ENCODE measurements at places on chromosomes 16 and 17.

DNA sequence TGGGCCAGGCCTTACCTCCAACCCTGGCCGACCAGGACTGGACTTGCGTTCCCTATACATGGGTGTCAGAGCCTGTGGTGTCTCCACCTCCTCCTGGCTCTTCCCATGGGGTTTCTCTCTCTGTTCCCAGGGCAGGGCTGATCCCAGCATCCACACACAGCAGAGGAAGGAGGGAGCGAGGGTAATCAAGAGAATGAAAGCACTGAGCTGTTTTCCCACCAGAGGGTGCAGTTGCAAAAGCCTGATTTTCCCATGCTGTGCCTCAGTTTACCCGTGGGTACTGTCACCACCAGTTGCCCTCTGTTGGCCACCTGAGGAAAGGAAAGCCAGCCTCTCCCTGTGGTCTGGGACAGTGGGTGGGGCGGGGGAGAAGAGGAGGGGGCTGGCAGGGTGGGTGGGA, 249.7 kb upstream of the GSE1 start:
- no peak for DNase-seq

- no peak for DNase-seq
Measured at GRCh38 chr17:35073991-35074627, 10.6 kb upstream of the RFFL start.

DNA sequence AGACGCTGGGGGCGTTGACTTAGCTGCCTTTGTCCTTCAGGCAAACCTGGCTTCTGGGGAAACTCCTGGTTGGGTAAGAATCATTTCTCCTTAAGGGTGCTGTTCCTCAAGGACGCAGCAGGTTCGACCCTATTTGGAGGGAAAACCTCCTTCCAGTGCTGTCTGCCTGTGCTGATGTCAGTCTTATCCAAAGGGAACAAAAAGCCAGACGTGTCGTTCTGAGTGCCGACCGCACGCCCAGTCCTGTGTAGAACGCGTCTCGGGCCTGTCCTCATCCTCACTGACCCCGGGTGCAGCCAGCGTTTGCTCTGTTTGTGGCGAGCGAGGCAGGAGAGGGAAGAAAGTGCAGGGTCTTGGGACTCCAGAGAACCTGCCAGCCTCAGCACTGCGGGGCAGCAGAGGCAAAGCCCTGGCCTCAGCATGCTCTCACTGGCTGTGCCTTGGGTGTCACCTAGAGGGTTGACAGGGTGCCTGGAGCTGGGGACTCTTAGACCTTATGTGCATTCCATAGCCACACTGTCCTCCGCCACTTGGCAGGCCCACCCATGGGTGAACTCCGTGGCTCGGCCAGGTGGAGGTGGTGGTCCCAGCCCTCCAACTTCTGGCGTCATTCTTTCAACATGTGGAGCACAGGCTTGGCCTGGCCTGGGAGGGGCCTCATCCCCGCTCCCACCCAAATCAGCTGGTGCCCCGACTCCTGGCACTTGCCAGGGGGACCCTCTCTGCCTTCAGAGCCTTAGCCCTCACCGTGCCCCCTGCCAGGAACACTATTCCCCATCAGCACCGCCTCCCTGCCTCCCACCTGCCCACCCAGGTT, 6.0 kb downstream of the SNN start:
- DNase-seq, result no peak

- no peak for DNase-seq
Measured at GRCh38 chr16:19588661-19589060, 33.2 kb downstream of the VPS35L start.

DNA sequence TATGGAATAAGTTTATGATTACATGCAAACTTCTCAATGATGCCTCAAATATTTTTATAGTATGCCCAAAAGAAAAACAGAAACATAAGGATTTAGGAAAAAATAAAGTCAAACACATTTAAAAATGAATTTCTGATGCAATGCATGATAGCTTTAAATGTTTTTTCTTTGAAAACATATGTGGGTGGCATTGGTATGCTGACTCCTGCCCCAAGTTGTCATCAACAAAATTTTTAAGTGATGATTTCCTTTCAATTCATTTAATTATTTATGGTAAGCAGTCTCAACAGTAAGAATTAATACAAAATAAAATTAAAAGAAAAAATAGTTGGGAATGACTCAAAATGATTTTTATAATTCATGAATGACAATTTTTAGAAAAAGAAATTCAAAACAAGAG, 104.9 kb downstream of the CEP112 start:
- no peak for DNase-seq

- DNase-seq, result no peak
Measured at GRCh38 chr17:9247401-9247938, 226.2 kb downstream of the NTN1 start.

DNA sequence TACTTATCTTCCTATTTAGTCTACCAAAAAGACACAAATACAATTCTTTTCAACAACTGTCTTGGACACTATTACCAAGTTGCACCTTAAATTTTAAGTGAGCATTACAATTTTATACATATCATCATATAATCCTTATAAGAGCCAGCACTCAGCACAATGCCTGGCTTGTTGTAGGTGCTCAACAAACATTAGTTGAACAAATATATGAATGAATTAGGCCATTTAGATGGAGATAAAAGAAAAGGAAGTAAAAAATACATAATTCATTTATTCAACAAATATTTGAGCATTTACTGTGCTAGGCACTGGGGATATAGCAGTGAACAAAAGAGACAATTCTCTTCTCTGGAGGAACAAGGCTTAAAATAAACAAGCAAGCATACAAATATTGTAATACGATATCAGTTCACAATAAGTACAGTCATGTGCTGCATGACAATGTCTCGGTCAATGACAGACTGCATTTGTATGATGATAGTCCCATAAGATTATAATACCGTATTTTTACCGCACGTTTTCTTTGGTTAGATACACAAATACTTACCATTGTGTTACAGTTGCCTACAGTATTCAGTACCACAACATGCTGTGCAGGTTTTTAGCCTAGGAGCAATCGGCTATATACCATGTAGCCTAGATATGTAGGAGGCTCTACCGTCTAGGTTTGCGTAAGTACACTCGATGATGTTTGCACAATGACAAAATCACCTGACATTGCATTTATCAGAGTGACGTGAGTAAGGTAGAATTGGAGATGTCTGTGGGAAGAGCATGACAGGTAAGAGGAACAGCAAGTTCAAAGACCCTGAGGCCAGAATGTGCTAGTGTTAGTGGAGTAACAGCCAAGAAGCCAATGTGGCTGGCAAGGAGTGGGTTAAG, 86.4 kb upstream of the HS3ST2 start:
- DNase-seq, result no peak

GRCh38 chr17:74736513-74737298, at the start of gene RAB37:
TSS of gene RAB37 (plus strand) at chr17:74737256. CDS start at chr17:74737273, 17 bp downstream.
- peak; percentile 67 for DNase-seq

DNA sequence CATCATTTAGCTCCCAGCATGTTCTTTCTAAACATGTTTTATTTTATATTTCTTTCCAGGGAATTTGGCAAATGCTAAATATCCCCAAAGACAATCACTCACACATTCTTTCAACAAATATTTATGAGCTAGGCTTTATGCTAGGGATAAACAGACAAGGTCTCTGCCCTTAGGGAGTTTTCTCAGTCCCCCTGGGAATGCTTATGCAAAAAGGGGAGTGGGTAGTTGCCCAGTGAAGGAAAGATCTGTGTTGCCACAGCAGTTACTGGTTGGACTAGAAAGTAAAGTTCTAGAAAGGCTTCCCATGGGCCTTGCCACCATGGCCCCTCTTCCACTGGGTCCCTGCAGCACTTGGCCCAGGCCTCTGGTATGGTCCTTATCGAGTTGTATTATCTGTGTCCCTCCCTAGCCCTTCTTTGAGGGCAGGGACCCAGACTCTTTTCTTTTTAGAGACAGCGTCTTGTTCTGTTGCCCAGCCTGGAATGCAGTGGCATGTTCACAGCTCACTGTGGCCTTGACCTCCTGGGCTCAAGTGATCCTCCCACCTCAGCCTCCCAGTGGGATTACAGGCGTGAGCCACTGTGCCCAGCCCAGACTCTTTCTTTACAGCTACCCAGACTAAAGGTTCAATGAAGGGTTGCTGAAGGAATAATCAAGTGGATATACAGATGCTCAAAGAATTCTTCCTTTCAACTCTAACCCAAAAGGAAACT, 78.0 kb downstream of the YPEL2 start:
- DNase-seq, result no peak

DNA sequence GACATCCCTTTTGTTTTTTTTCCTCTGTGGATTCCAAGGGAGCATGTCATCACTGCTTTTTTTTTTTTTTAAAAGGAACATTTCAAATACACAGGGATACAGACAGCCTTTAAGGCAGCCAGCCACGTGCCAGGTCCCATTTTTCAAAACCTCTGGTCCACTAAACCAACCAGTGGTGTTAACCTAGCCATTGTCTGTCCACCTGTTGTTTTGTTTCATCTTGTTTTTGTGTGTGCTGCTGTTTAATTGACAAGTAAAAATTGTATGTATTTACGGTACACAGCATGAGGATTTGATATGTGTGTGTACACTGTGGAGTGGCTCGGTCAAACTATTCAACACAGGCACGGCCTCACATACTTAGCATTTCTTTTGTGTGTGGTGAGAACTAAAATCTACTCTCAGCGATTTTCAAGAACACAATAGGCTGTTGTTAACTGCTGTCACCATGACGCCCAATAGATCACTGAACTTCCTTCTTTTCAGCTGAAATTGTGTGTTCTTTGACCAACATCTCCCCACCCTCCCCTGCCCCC, 19.2 kb downstream of the TMEM114 start:
- no peak for DNase-seq

DNA sequence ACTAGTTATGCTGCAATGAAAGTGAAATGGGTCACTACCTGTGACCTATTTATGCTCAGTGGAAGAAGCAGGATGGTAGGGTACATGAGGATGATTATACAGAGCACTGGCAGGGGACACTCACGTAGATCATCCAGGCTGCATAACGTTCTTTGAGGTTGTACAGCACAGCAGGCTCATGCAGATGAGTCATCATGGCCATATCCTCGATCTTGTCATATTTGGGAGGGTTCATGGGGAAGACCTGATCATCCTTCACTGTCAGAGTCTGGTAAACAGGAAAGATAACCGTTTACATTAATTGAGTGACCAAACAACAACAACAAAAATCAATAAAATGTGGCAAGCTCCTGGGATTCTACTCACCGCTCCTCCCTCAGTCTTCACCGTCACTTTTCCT, 2.1 kb downstream of the MYH2 start:
- no peak for DNase-seq

DNA sequence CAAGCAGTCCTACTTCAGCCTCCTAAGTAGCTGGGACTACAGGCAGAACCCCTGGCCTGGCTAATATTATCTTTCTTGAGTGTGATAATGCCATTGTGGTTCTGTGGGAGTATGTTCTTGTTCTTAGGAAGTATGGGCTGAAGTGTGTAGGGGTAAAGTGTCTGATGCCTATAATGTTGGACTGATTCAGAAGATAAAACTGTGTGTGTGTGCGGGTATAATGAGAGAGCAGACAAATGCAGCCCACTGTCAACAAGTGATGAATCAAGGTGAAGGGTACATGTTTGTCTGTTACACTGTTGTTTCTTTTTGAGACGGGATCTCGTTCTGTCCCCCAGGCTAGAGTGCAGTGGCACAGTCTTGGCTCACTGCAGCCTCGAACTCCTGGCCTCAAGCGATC, 127.5 kb downstream of the CLEC16A start:
- DNase-seq, result no peak

DNA sequence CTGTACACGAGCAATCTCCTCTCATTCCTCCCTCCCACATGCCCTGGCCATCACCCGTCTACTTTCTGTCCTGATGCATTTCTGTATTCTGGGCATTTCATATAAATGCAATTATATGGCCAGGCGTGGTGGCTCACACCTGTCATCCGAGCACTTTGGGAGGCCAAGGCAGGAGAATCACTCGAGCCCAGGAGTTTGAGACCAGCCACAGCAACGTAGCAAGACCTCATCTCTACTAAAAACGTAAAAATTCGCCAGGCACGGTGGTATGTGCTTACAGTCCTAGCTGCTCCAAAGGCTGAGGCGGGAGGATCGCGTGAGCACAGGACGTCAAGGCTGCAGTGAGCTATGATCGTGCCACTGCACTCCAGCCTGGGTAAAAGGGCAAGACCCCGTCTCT, 4.8 kb downstream of the MEAK7 start:
- DNase-seq, result no peak

DNA sequence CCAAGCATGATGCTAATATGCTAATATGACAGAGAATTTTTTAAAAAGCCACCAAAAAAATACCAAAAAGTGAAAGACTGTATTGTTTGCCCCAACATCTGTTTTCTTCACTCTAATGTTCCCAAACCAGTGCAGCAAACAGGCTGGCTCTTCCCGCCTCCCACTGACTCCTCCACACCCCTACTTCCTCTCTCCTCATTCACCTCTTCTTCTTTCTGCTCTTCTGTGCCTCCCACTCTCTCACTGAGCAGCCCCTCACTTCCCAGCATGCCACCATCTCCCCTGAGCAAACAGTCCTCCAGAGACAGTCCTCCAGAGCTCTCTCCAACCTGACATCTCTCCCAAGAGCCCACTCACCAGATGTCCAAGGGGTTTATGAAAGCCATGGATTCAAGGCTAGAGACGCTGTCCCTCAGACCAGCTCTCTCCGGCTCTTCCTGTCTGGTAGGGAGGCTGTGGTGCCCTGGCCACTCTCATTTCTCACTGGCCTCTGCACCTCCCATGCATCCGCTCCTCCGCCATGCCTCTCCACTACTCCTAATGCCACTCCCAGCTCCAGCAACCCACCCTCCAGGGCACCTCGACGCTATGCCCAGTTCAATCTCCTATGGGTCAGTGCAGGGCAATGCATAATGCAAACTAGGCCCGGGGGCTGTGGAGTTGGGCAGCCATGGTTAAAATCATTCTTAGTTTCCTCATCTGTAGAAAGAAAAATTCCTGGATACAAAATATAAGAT, 52.9 kb downstream of the ANKRD11 start:
- no peak for DNase-seq

- no peak for DNase-seq
Measured at GRCh38 chr17:81570964-81571363, 18.8 kb upstream of the FAAP100 start.

DNA sequence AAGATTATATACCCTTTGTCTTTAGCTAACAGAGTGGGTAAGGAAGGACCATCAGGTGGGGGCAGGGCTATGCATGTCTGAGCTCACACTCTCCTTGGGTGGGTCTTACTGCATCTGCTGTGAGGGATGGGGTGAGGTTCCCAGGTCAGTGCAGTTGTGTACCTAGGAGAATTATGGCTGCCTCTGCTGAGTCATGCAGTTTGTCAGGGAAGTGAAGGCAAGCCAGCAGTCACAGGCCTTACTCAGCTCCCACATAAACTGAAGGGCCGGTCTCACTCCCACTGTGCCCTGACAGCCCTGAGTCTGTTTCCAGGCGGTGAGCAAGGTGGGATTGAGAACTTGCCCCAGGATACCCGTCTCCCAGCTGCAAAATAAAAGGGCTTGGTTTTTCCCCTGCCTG, 328.6 kb downstream of the MAP2K6 start:
- DNase-seq, result no peak

GRCh38 chr17:19345486-19346350, 16.8 kb downstream of the B9D1 start:
- no peak for DNase-seq

GRCh38 chr16:83926726-83927397, 26.2 kb upstream of the OSGIN1 start:
- DNase-seq, result peak; percentile 65

DNA sequence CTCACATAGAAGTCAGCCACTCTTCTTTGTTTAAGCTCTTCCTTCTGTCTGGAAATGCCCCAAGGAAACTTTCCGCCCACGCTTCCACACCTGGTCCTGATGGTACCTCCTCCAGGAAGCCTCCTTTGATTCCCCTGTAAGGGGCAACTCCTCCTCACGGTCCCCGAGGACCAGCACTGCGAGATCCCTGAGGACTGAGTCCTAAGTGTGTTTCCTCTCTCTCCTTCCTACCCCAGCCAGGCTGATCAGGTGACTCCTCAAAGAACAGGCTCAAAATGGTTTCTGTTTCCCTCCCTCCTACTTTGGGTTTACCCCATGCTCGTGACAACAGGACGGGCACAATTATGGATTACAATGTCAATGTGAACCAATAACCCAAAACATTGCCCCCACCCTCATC, 63.0 kb upstream of the MED9 start:
- no peak for DNase-seq

All from activated CD8-positive, alpha-beta memory T cell treated with anti-CD3 and anti-CD28 coated beads, Interleukin-2, amount 10 ng/mL, durations not matched to agents 7 days and 5 days (primary cell).